GM23248 (cell line): ENCODE measurements at places on chromosomes 5 and 9. TPM values are rescaled to one million over a fixed set of nuclear protein-coding genes. Genes with fewer than 3 reads are reported as not detected.
A peak's percentile ranks its signal among the peaks of the same experiment; 100 is the strongest.

- peak; percentile 64 for DNase-seq
These were observed 86.8 kb upstream of the MEGF10 start for GRCh38 chr5:127203818-127204217.

DNA sequence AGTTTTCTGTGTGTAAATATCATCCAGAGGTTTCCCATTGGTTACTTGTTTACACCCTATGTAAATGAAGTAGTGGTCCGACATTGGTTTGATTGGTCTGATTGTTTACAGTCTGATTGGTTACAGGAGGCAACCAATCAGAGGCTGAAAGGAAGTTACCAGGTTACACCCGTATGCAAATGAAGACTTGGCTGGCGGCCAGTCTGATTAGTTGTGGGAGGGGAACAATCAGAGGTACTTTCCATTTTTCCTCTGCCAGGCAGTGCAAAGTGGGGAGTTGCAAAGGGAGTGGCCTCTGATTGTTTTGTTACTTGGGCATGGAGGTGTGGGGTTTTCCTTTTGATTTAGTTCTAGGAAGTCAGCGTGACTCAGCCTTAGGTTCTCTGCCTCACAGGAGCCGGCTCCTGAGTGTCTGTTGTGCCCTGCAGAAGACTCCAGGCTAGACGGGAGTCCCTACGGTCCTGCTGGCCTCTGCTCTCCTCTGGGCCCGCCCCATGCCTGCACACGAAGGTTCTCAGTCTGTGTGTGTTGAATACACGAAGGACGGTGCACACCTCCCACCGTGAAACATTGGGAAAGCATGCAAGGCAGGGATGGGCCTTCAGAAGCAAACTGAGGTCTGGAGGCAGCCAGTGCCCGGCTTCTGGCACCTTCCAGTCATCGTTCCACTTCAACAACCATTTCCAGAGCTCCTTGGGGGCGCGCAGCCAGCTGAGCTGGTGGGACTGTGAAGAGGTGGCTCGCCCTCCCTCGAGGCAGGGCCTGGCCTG, 42.9 kb downstream of the OLFM1 start:
- DNase-seq: peak; percentile 5

GRCh38 chr5:68216245-68217046, 890 bp downstream of the PIK3R1 start:
- peak; percentile 58 for DNase-seq

GRCh38 chr9:118148990-118149389, 444.8 kb downstream of the TLR4 start:
- DNase-seq: no peak

Gene LIX1
- total RNA-seq: not detected in 2 replicates

DNA sequence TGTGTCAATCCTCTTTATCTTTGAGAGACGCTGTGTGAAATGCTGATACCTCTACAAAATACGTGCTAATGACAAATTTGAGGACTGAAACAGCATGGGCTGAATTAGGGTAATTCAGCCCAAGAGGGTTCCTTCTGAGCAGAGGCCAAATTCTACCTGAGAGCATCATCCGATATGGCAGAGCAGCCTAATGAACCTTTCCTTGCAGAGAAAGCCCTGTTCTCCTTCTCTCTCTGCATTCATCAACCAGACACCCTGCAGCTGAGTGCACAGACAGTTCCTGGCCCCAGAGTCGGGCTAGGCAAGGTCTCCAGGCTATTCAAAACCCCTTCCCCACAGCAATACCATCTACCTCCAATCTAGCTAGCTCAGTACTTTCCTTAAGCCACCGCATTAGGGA, 77.9 kb downstream of the TRIM32 start:
- DNase-seq: no peak

DNA sequence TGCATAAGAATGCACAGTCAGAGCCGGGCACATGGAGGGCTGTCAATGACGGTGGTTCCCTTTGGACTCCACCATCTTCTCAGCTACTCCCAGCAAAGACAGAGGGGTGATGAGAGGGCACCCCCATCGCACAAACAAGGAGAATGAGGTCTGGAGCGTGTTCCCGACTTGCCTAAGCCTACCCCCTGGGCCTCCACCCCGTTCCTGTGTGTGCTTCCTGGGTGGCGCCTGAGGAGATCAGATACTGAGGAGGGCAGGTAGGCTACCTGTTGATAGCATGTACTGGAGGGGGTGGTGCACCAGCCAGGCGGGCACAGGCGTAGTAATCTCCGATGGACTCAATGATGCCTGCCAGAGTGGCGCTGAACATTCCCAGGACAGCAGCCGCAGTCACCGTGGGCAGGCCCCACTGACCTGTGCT, 4.1 kb downstream of the SLC23A1 start:
- DNase-seq: no peak

Gene PCDHA8
- total RNA-seq: not detected in 2 replicates

DNA sequence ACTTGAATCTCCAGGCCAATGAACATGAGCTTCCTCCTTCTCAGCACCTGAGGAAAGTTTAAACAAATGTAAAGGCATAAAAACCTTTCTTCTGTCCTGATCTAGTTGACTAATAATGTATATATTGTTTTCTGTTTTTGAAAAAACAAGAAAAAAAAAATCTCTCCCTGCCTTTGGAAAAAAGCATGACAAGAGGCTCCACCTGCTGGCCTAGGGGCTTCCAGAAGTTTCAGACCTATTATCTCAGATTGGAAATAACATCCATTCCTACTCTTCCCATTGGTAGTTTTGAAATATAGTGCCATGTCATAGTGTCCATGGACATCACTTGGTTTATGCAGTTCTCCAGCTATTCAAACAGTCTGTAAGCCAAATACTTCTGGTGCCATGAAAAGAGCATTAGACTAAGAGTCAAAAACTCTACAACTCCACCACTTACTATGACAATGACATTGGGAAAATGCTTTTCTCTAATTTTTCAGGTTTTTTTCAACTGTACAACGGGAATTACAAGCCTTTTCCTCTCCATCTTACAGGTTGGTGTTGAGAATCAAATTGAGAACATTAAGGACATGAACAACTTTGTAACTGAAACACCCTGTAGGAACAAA, 409.6 kb upstream of the MPDZ start:
- DNase-seq: peak; percentile 20

- DNase-seq: peak; percentile 28
These were observed 270.5 kb upstream of the SLC30A5 start for GRCh38 chr5:68823301-68823700.

DNA sequence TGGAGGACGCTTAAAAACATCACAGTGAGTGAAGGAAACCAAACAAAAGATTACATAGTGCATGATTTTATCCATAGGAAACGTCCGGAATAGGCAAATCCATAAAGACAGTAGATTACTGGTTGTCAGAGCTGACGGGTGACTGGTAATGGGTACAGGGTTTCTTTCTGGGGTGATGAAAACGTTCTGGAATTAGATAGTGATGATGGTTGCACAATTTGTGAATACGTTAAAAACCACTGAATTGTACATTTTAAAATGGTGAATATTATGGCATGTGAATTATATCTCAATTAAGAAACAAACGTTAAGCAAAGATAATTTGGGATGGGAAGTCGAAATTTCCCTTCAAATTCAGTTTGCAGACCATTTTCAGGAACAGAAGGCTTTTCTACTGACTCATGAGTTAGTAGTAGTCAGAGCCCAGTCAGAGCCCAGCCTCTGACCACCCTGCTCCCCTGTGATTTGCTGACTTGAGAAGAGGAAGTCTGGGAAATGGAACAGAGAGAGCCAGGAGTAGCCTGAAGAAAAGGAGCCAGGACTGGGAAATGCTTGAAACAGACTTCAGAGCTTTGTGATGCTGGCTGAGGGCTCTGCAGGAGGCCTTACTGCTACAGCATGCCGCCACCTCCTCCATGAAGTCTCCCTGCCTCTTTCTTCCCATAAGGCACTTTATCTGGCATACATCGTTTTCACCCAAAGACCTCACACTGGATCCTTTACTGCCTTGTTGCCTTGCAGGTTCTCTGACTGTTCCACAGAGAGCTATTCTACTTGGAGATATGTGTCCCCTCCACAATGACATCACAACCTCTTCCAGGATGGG, 46.4 kb upstream of the CTNNA1 start:
- peak; percentile 92 for DNase-seq

- DNase-seq: peak; percentile 64
These were observed at the start of gene CFAP90 for GRCh38 chr5:7850395-7851239. Gene CFAP90 (minus strand): TSS chr5:7851133. CDS start chr5:7851021, 112 bp downstream.

- DNase-seq: no peak
These were observed 143.9 kb upstream of the LHFPL2 start for GRCh38 chr5:78792345-78793055.

Gene ADAM19
- 20.5 and 21.1 TPM in 2 replicates for total RNA-seq

- DNase-seq: no peak
These were observed 571.2 kb upstream of the ZNF462 start for GRCh38 chr9:106291786-106292185.

Gene TAS2R1
- total RNA-seq: not detected in 2 replicates

DNA sequence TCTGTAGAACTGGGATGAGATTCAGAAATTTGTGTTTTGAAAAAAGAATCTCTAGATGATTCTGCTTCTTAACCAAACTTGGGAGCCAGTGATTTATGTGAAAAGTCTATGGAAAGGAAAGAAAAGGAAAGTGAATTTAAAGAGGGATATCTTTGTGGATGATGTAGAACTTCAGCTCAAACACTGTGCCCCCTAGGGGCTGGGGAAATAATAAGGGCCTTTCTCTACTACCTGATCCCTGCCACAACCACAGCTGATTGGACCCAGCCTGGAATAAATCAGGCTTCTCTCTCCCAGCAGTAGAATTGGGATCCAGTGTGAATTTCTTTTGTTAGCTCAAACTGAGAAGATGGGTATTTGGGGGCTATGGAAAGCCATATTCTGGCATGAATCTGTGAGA, 155.0 kb downstream of the PRELID2 start:
- DNase-seq: no peak

- no peak for DNase-seq
These were observed 416.3 kb downstream of the IRX1 start for GRCh38 chr5:4011943-4012342.

DNA sequence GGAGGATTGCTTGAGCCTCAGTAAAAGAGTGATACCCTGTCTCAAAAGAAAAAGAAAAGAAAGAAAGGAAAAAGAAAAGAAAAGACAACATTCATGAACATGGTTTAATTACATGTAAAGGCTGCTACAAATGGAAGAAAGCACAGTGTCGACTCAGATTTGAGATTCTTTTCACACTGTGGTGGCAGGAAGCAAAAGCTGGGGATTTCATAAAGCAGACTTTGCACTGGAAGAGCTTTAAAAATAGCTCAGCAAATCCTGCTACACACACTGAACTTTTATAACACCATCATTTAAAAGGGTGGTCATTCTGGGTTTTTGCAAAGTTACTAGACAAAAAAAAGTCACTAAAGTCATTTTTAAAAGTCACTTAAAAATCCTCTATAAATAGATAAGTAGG, 140.8 kb downstream of the CEMIP2 start:
- no peak for DNase-seq

- DNase-seq: peak; percentile 39
These were observed 1.0 kb upstream of the ERCC6L2 start for GRCh38 chr9:95874303-95874988.

Gene FYB1
- total RNA-seq: under 0.01 TPM in 1 of 2 replicates, not detected in the other

- DNase-seq: peak; percentile 16
These were observed 197.0 kb upstream of the VLDLR start for GRCh38 chr9:2424619-2425033.

DNA sequence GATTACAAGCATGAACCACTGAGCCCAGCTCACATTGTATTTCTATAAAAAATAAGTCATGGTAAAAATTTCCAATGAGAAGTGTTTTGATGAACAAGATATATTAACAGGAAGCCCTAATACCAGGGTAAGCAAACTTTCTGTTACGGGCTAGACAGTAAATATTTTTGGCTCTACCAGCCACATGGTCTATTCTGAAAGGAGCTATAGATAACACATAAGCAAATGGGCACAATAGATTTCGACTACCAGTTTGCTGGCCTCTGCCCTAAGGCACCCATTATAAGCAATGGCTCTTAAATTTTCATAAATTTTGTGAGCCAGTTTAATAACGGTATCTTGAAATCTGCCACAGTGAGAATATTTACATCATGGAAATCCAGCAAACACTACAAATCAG, 8.1 kb downstream of the UBQLN1 start:
- no peak for DNase-seq
